ENCODE measurements at places on chromosomes 3 and 15.

GRCh38 chr3:40511031-40511718, 5.3 kb downstream of the ZNF620 start:
- no peak for DNase-seq

DNA sequence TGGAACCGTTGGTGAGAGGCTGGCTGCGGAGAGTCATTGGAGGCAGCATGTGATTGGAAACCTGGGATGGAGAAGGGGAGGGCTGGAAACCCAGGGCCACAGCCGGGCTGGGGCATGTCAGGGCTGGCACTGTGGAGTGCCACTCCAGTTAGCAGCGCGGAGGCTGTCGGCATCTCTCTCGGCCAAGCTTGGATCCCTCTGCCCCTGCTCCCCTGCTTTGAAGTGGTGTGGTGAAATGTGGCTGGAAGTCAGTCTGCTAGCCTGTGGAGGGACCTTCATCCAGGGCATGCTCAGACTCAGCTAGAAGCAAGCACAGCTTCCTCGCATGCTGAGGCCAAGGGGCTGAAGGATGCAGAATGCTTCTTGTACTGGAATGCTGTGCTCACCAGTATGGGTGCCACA, 13.5 kb downstream of the SLCO3A1 start:
- no peak for DNase-seq

DNA sequence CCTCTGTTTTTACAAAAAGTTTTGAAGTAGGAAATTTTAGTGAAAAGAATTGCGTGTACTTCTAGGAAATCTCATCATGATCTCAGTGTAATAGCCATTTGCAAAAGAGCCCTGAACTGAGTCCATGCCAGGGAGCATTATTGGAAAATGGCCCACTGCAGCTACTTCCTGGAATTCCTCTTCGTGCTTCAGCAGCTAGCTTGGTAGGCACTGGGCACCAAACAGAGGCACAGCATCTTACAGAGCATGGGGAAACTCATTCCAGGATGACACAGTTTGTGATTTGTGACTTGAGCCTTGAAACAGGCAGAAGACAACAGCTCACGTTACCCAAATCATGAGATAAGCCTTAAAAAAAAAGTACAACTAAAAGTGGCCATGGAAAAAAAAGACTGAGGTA, 179.1 kb downstream of the WDR72 start:
- no peak for DNase-seq

- no peak for DNase-seq
Measured at GRCh38 chr15:81888748-81889484, 156.9 kb downstream of the MEX3B start.

- no peak for DNase-seq
Measured at GRCh38 chr15:69489073-69489571, 36.5 kb downstream of the RPLP1 start.

- DNase-seq: no peak
Measured at GRCh38 chr3:29745232-29745870, 464.5 kb downstream of the RBMS3 start.

GRCh38 chr15:52709187-52709981, 30.2 kb upstream of the ATOSA start:
- DNase-seq: no peak

GRCh38 chr15:43376017-43376705, 5.3 kb downstream of the TUBGCP4 start:
- DNase-seq: peak; percentile 8

DNA sequence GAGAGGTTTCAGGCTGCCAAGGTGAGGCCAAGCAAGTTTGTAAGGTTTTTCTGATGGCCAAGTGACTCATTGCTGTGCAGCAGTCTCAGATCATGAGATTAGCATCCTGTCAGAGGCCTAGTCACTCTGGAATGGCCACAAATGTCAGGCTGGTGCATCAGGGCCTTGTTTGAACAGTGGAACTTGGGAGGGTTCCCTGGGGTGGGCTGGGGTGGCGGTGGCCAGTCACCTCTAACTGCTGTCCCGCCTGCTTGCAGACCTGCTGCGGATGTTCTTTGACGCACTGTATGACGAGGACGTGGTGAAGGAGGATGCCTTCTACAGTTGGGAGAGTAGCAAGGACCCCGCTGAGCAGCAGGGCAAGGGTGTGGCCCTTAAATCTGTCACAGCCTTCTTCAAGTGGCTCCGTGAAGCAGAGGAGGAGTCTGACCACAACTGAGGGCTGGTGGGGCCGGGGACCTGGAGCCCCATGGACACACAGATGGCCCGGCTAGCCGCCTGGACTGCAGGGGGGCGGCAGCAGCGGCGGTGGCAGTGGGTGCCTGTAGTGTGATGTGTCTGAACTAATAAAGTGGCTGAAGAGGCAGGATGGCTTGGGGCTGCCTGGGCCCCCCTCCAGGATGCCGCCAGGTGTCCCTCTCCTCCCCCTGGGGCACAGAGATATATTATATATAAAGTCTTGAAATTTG, 2.8 kb upstream of the FAM131A start:
- DNase-seq: peak; percentile 42

- DNase-seq: no peak
Measured at GRCh38 chr15:89822951-89823711, 8.5 kb upstream of the ANPEP start.

GRCh38 chr3:107506458-107506857, 16.3 kb upstream of the BBX start:
- DNase-seq: no peak

DNA sequence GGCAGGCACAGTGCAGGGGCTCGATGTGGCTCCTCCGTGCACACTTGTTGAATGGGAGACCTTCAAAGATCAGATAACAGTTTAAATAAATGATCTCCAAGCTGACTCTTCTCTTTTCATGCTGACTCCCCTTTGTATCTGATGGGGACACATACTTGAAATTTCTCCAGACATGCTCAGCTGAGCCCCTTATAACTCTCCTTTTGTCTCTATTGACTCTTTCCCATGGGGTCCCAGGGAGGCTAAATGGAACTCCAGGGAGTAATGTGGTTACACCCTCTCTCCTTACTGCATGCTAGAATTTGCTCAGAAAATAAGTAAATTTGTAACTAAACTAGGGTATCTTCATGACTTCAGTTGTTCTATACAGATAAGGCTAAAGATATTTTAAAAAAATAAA, 48.2 kb upstream of the TM4SF4 start:
- no peak for DNase-seq

DNA sequence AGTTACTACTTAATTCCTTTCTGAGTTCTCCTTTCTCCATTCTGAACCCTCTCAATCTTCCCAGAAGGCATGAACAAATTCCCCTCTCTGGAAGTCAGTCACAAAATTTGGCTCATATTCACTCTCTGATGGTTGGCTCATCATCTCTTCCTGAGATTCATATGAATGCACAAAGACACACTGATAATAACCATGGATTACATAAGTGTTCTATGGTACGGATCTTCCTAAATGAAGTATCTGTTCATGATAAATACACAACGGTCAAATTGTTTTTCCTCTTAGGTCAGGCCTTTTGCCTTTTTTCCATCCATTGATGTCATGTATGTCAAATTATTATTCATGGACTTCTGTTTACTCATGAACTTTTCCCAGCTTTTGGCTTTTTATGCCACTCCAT, 162.6 kb downstream of the P2RY1 start:
- DNase-seq: no peak

GRCh38 chr3:150216866-150217600, 191.1 kb upstream of the TSC22D2 start:
- DNase-seq: no peak

DNA sequence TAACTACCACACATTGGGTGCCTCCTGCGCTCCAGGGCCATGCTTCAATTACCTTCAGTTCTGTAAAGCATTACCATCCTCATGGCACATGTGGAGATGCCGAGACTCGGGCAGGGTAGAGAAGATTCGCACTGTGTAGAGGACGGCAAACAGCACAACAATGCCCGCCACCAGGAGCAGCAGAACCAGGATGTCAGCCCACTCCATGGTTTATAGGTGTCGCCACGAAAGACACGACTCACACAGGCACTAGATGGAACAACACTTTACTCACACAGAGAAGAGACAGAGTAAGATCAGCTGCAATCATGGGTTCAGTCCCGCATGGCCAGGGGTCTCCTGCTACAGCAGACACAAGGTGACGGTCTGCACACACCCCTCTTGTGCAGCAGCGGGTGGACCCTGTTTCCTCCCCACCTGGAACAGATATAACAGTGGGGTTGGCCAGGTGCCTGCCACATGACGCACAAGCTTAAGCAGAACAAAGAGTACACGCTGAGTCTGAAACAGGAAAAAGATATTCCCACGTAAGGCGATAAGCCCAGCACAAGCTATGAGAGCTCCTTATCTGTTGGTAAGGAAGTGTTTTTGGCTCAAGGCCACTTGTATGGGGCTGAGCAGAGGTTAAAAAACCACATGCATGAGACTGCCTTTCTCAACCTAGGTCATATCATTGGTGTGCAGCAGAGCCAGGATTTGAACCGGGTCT, 2.5 kb upstream of the TBC1D21 start:
- no peak for DNase-seq

- DNase-seq: no peak
Measured at GRCh38 chr3:186251948-186252619, 110.0 kb downstream of the DGKG start.

- no peak for DNase-seq
Measured at GRCh38 chr15:90393040-90393439, 5.0 kb downstream of the IQGAP1 start.

GRCh38 chr3:177336873-177337450, 139.7 kb upstream of the TBL1XR1 start:
- DNase-seq: no peak

DNA sequence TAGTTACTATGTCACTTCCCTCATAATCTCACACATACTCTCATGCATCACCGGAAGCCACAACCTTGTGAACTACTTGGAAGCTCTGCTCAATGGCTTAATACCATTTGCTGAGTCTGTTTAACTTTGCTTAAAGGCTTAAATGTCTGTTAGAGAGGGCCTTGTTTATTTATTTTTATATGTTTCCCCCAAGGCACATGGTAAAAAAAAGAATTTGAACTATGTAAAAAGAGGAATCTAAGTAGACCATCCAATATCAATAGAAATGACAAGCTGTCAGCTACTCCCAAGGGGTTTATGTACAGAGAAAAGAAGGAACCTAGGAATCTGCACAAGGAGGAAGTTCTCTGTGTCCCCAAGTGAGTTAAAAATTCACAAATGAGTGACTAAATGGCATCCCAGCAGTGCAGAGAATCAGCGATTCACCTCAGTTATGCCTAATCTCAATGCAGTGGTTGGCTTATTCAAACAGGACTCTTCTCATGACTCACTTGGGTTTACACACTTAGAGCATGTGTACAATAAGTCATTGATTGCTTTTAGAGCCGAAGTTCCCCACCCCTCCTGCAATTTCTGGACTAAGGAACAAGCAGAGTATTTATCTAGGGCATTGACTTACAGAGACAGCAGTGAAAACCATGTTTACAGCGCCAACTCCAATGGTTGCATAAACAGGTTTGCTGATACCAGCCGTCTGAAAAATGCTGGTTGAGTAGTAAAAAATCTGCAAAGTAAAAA, 24.4 kb downstream of the SLC2A2 start:
- DNase-seq: no peak

- DNase-seq: peak; percentile 39
Measured at GRCh38 chr3:72338082-72338941, 509.9 kb downstream of the SHQ1 start.

DNA sequence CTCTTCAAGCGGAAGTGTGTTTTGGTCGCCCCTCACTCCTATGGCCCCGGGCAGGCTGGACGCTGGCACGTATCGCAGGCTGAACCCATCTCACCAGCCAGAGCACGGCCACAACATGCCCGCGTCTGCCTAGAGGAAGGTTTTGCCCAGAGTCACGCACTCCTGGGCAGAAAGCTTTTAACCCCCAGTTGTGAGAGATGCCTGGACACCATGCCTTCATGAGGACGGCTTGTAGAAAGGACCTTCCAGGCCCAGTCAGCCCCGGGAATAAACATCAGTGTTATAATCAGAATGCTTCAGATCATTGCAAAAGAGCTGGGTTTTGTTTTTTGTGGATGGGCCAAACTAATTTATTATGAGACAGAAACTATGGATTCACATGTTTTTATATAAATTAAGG, 16.5 kb downstream of the CYFIP1 start:
- DNase-seq: no peak

DNA sequence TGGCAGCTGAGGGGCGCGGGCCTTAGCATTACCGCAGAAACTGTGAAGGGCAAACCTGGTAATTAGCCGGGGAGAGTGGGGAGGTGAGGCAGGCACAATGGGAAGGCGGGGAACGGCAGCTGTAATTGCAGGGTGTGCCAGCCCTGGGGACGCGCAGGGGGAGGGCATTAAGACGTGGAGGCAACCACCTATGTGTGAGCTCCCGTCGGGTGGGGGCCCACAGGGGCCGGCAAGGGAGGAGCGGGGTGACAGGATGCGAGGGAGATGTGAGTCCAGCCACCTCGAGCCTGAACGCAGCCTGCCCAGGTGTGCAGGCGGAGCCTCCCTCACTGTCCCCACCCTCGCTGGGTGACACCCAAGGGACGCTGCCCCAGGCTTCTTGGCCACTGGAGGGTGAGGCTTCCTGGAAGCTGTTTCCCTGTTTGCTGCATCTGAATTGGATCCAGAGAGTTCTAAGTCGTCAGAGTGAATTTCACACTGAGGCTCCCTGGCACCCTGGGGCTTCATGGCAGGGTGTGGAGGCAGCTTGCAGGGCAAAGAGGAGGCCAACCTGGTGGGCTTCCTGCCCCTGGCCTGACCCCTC, 130.6 kb upstream of the MEF2A start:
- DNase-seq: no peak

- DNase-seq: no peak
Measured at GRCh38 chr3:105865867-105866350, 2.9 kb downstream of the CBLB start.

DNA sequence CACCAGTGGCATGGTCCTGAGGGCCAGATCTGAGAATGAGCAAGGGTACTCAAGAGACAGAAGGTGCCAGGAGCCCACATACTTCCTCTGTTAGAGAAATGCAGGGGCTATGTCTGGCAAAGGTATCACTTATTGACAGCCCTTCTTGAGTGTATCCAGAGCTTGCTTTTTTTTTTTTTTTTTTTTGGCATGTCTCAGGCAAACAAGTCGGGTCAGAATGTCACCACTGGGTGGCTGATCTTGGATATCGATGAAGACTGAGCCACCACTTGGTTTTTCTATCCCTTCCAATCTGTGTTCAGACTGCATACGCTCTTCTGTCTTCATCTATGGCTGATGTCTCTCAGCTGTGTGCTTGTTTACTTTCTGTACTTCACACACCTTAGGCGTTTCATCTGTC, 363.4 kb upstream of the C2CD4B start:
- DNase-seq: no peak

DNA sequence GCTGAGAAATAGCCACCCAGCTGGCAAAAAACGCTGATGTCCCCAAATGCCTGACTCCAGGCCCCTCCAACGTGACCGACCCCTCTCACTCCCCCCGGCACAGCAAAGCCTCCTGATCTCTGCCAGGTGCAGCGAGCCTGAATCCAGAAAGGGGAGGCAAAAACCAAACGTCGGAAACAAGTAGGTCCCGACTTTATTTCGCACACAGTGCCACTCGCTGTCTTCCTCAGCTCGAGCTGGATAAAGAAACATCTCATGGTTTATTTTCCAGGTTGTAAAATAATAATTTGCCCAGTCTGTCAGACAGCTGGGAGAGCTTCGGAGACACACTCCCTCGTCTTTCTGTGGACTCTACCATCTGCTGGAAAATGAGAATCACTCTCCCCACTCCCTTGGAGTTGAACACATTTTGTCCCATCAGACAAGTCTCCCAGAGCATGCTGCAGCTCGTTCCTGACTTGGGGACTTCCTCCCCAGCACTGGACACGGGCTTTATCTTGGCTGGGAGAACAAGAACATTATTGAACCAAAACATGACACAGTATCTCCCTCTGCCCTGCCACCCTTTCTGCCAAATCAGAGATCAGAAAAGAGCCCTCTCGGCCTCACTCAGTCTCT, 142.8 kb downstream of the NUP210 start:
- DNase-seq: no peak

GRCh38 chr3:145854499-145854898, 306.5 kb downstream of the PLOD2 start:
- DNase-seq: no peak

- no peak for DNase-seq
Measured at GRCh38 chr15:99662903-99663302, 70.3 kb downstream of the LYSMD4 start.

All from T-helper 2 cell (primary cell).